Fibroblast of lung (primary cell): ENCODE measurements at places on chromosomes 2 and 18. TPM values are rescaled to one million over a fixed set of nuclear protein-coding genes. Genes with fewer than 3 reads are reported as not detected.

DNA sequence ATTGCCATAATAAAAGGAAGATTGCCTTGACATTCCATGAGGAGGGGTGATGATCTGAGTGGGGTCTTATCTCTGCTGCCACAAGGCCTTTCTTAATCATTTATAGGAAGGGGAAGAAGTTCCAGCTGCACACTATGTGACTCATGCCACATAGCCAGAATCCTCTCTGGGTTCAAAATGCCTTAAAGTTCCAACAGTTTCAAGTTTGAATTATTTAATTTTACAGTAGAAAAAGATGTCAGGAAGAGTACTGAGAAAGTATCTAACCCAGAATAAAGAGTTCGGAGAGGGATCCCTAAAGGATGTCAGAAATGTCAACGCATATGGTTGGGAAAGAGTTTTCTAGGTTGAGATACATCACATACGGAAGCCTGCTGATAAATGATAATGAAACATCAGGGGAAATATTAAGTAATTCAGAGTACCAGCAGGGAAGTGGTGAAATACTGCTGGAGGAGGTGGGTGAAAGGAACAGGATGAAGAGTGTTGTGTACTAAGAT, 999.9 kb downstream of the TSN start:
- no peaks in the 10 kb centered on the region for H3K27me3 ChIP-seq
- no peak overlapping the region for H3K4me3 ChIP-seq
- H3K27ac ChIP-seq: no peak overlapping the region
- no peaks in the 10 kb centered on the region for H3K4me1 ChIP-seq
- DNase-seq: no peak

Gene ALKAL2
- 0.17 TPM in 1 of 2 replicates, not detected in the other for total RNA-seq

GRCh38 chr2:240746671-240747070, 55.0 kb downstream of the AQP12A start:
- no peaks in the 10 kb centered on the region for H3K36me3 ChIP-seq
- H3K27ac ChIP-seq: no peak overlapping the region
- no peak for DNase-seq
- no peak overlapping the region for H3K4me3 ChIP-seq
- no peaks in the 10 kb centered on the region for H3K4me1 ChIP-seq

Gene GALNT14
- total RNA-seq: under 0.01 and 0.83 TPM in 2 replicates

DNA sequence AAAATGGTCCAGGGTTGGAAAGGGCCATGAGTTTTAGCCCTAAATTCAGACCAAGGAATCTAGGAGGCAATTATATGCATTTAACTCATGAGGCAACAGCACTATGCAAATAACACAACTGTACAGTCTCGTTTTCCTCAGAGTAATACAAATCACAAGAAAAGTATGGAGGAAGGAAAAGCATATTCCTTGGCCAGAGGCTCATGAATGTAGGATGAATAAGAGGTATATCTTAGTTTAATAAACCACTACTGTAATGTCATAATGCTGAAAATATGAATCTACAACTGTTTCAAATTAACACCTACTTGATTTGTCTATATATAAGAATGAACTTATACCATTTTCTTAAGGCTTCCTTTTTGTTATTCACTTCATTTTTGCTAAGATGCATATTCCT, 252.5 kb upstream of the TANK start:
- no peak overlapping the region for H3K27ac ChIP-seq
- no peaks in the 10 kb centered on the region for H3K27me3 ChIP-seq
- no peaks in the 10 kb centered on the region for H3K36me3 ChIP-seq
- DNase-seq: no peak

Gene PSMA8
- total RNA-seq: not detected in 2 replicates

Gene LRRC30
- not detected in 2 replicates for total RNA-seq

GRCh38 chr2:529424-529823, 147.8 kb downstream of the TMEM18 start:
- no peaks in the 10 kb centered on the region for H3K4me1 ChIP-seq
- no peak overlapping the region for H3K27ac ChIP-seq
- DNase-seq: peak; percentile 36
- no peaks in the 10 kb centered on the region for H3K27me3 ChIP-seq

- DNase-seq: no peak
- no peak overlapping the region for H3K4me3 ChIP-seq
- peaks cover 7% of the 10 kb centered on the region for H3K4me1 ChIP-seq
- no peaks in the 10 kb centered on the region for H3K36me3 ChIP-seq
Measured at GRCh38 chr2:85017411-85018048, 46.6 kb downstream of the KCMF1 start.

Gene UGT1A3
- not detected in 2 replicates for total RNA-seq

DNA sequence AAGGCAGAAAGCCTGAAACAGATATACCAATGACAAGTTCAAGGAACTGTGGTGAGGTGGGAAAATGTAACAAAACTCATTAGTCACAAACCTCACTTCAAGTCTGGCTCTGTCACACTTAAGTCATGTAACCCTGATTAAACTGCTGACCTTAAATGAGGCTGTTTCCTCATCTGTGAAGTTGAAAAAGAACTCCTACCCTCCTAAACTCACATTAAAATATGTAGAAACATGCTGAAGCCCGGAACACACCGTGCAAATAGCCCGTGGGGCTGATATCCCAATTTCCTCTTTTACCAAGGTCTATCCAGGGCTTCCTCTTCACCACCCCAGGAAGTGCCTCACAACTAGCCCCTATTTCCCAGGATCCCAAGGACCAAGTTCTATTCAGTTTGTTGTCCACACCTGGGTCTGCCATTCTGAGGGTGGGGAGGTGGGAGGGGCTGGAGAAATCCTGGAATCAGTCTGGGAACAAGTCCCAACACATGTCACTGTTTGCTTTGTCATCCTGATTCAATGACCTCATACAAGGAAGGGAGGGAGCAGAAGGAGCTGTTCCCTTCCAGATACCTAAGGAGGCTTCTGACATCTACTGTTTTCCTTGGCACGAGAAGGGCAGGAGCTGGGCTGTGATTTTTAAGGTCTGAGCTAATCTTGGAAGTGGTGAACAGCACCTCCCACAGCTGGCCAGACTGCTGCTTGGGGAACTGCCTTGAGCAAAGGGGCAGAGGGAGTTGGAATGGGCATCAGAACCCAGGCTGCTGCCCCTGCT, 42.3 kb downstream of the SLC4A1AP start:
- H3K27ac ChIP-seq: peak overlapping the region; percentile 88
- peak; percentile 100 for DNase-seq
- no peak overlapping the region for H3K4me3 ChIP-seq
- no peaks in the 10 kb centered on the region for H3K36me3 ChIP-seq
- H3K27me3 ChIP-seq: no peaks in the 10 kb centered on the region

Gene FBXO48
- total RNA-seq: 0.26 and 0.33 TPM in 2 replicates

DNA sequence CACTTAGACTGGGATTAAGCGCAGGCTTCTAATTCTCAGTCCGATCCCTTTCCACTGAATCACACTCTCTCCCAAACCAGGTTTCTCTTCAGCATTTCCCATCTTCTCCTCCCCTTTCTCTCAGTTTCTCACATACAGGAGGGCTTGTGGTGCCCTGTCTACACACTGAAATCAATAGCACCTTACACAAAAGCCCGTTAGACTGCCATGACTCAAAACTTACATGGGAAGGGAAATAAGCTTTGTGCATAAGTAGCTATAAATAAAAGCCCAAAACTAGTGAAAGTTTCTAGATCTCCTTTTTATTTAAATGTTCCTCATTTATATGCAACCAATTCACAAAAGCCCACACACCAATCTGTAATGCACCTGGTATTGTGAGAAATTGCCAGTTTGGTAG, 318.4 kb downstream of the TXNL1 start:
- H3K4me1 ChIP-seq: peaks cover 5% of the 10 kb centered on the region
- no peak overlapping the region for H3K4me3 ChIP-seq
- no peak overlapping the region for H3K27ac ChIP-seq
- DNase-seq: no peak
- no peaks in the 10 kb centered on the region for H3K27me3 ChIP-seq

Gene DCC
- not detected in 2 replicates for total RNA-seq
